ENCODE measurements at places on chromosomes 11 and 22.

DNA sequence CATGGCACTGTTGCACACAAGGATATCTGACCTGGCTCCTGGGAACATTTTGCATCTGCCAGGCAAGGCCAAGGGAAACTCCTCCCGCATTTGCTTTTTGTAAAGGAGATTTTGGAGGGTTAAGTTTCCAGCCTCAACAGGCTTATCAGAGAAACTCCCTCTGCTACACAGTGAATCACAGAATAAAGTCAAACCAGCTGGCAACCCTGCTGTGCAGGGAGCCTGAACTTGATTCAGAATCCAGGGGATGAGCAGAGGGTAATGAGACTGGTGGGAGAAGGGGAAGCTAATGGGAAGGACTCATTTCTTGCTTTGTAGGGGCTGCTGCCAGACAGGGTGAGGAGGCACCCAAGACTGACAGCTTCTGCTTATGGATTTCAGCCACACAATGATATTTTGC lies 185.3 kb upstream of the ISX start:
- DNase-seq, result no peak

DNA sequence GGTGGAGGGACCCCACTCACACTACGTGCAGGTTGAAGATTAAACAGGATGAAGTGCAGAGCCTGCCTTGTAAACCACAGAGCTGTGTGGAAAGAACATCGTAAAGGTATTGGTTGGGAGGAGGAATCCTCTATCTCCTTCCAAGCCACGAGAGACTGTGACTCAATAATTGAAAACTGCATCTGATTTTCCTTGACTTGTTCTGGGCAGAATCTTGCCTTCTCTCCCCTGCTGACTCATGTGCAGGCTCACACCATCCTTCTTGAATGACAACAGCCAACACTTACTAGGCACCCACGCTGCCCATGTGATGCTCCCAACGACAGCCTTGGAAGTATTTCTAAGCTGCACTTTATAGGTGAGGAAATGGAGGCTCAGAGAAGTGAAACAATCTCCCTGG lies 563.0 kb downstream of the MIAT start:
- DNase-seq, result no peak

GRCh38 chr11:116857936-116858335 lies 20.5 kb upstream of the APOA1 start:
- no peak for DNase-seq

- DNase-seq, result no peak
Observed at GRCh38 chr11:76277298-76278175, 71.2 kb upstream of the WNT11 start.

DNA sequence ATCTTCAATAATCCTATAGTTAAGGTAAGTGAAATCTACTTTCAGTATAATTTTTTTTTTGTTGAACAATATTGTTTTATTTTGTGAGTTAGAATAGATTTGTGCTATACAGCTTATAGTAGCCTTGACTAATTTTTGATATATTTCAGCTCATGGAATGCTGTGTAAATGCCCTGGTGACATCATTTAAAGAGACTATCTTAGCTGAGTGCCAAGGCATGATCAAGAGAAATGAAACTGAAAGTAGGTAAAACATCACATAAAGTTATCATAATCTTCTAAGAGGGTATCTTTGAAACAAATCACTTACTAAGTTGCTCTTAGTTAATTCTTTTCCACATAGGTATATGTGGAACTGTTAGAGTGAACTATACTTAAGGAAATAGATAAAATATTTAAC lies 51.4 kb upstream of the ACAT1 start:
- no peak for DNase-seq
